Stomach (tissue), 19 donors: ENCODE measurements at places on chromosomes 1 and 21.

DNA sequence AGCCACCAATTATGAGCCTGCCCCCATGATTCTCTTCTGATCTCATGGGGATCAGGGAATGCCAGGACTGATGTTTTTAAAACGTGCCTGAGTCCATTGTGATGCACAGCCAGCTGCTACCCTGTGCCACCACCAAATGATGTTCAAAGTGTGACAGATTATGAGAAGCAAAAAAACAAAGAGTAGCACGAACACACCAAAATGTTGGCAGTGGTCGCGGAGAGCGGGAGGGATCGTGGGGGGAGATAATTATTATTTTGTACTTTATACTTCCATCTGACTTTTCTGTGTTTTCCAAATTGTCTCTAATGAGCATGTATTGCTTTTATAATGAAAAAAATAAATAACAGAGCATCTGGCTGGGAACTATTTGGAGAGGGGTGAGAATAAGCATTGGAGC is 50.5 kb downstream of the EPHB2 start:
- H3K4me1 ChIP-seq, result no peaks in the 10 kb centered on the region
- DNase-seq, result no peak
- no peaks in the 10 kb centered on the region for H3K36me3 ChIP-seq

GRCh38 chr1:46301406-46301807 is 2.0 kb downstream of the LRRC41 start:
- H3K36me3 ChIP-seq, result peaks cover 17% of the 10 kb centered on the region
- DNase-seq, result no peak
- H3K4me1 ChIP-seq, result peaks cover 62% of the 10 kb centered on the region
- peak overlapping the region; percentile 81 for H3K4me3 ChIP-seq

DNA sequence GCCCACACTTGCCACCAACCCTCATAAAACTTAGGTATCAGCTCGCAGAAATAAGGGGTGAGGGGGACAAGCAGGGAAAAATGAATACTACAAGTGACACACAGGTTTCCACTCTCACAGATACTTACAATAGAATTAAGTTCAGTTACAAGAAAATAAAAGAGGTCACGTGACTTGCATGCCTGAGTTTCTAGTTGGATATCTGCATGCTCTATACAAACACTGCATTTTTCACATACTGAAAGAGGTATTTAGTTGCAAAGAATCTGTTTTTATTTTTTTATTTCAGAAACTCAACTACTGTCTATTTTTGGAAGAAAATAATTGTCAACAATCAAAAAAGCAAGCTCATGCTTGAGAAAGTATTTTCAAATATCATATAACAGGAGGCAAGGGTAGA is 43.5 kb downstream of the DPYD start:
- DNase-seq, result no peak
- no peaks in the 10 kb centered on the region for H3K4me1 ChIP-seq
- no peak overlapping the region for H3K4me3 ChIP-seq
- peaks cover 14% of the 10 kb centered on the region for H3K36me3 ChIP-seq
- H3K27me3 ChIP-seq, result no peaks in the 10 kb centered on the region

DNA sequence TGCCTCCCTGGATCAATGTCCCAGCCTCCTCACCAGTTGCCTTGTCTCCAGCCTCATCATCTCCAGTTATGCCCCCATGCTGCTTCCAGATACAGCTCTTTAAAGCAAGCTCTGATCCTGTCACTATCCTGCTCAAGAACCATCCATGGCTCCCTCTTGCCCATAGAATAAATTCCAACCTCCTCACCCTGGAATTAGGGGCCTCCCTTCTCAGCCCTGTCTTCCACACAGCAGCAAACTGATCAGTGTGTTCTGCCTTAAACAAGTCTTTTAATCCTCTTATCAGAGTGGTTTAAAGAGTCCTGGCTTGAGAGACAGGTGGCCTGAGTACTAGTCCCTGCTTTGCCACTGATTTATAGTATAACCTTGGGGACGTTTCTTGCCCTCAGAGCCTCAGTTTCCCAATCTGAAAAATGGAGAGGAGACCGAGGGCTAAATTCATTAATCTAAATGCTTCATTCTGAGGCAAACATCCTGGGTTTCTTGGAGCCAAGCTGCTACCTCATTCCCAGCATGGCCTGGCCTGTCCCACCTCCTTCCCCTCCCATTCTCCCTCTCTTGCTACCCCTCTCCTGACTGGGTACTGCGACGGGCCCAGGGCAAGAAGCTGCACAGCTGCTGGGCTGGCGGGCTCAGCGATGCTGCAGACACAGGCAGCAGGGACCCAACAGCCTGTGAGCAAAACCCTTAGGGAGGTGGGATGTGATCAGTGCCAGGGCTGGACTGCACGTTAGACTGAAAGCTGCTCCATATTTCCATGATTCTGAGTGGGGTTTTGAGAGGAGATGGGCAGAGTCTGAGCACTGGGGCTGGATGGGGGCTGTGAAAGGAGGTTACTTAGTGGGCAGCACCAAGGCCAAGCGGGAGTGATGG is 221.4 kb downstream of the PTPRU start:
- no peaks in the 10 kb centered on the region for H3K36me3 ChIP-seq
- no peaks in the 10 kb centered on the region for H3K4me1 ChIP-seq
- no peak overlapping the region for H3K4me3 ChIP-seq
- no peak overlapping the region for H3K27ac ChIP-seq

DNA sequence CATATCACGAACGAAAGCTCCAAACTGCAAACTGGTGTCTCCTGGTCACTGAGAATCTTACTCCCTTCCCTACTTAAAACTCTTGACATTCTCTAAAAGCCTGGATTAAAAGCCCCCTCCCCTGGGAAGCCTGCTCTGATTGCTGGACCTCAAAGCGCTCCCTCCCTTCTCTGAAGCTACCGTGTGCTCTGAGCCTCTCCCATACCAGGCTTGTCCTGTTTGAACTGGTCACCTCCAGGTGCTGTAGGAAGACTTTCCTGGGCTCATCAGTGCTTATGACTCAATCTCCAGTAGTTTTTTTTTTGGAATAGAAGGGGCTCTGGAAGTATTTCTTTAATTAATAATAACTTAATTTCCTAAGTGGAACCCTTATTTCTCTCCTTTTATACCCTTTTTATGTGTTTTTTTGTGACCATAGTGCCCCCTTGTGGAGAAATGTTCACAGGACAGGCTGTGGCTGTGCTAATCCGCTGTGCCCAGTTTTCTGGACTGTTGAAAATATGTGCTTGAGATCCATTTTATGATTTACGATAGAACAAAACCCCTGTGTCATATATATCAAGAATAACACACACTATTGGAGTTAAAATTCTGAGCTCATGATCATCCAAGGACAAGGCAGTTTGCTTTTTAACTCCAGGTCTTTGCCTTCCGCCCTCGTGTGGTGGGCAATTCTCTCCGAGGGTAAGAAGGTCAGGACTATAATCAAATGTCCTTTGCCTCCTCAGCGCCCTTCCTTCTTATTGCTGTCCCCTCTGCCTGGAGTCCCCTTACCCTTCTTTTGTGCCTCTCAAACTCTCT is 16.9 kb downstream of the MTARC1 start:
- no peaks in the 10 kb centered on the region for H3K27me3 ChIP-seq
- H3K4me1 ChIP-seq, result no peaks in the 10 kb centered on the region
- H3K36me3 ChIP-seq, result peaks cover 31% of the 10 kb centered on the region
- DNase-seq, result no peak

- peak overlapping the region; percentile 96 for H3K27ac ChIP-seq
- H3K4me1 ChIP-seq, result peaks cover 26% of the 10 kb centered on the region
- DNase-seq, result peak; percentile 86
- H3K27me3 ChIP-seq, result no peaks in the 10 kb centered on the region
- H3K4me3 ChIP-seq, result peak overlapping the region; percentile 100
These were observed 743 bp downstream of the PHF13 start for GRCh38 chr1:6614019-6614928.

- H3K27me3 ChIP-seq, result no peaks in the 10 kb centered on the region
- DNase-seq, result no peak
- no peaks in the 10 kb centered on the region for H3K4me1 ChIP-seq
- no peaks in the 10 kb centered on the region for H3K36me3 ChIP-seq
- H3K27ac ChIP-seq, result no peak overlapping the region
These were observed 9.9 kb downstream of the COL9A2 start for GRCh38 chr1:40307186-40307585.
